ENCODE measurements at places on chromosomes 11 and 22.

DNA sequence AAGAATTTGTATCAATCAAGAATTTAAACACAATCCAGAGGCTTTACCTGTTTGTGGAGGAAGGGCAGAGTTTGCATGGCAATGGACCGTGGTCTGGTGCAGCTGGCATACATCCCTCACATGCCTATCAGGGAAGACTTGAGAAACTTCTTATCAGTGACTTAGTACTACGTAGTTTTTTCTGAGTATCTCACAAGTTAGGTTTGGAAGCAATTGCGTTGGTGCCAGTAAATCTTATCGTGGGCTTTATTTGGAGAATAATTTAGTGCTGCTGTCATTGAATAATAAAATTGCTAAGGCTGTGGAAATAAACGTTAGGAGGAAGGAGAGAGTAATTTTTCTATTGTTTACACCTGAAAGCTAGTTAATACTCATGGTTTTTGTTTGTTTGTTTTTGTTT lies 72.3 kb downstream of the PRMT3 start:
- DNase-seq: no peak

GRCh38 chr11:42555190-42555589 lies 756.6 kb upstream of the API5 start:
- DNase-seq: no peak

DNA sequence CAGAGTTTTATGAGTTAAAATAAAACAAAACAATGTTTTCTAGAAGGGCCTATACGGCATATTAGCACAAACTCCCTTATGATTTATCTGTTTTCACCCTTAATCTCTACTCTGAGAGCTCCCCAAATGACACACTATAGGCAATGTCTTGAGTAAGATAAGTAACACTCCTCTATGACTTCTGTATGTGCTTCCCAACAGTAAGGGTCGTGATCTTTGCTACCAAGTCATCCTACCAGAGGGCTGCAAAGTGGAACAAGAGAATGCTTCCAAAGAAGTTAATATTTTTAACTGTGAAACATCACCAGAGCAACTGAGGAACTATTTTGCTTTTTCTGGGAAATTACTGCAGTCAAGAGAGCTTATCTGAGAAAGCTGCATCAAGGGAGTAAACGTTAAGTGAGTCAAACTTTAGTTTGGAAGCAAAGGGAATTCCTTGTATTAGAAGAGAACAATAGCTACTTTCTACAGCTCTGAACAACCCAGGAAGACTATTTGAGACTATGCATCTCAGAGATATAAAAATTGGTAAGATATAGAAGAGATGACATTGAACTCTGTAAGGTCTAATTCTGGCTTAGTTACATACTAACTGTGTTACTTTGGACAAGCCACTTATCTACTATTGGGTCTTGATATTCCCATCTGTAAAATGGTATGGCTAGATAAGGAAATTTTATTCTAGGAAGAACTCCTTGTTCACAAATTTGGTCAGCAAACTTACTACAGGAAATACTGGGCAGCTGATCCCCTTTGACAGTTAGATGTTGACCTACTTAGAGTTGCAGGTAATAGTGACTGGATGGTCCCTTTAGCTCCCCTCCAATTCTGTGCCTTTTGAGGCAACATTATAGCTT lies 43.7 kb upstream of the CCDC34 start:
- DNase-seq: no peak

GRCh38 chr11:111378861-111379601 lies at the start of gene POU2AF1:
TSS of gene POU2AF1 (minus strand) at chr11:111379275. CDS start at chr11:111379177, 98 bp downstream.
- peak; percentile 74 for DNase-seq

DNA sequence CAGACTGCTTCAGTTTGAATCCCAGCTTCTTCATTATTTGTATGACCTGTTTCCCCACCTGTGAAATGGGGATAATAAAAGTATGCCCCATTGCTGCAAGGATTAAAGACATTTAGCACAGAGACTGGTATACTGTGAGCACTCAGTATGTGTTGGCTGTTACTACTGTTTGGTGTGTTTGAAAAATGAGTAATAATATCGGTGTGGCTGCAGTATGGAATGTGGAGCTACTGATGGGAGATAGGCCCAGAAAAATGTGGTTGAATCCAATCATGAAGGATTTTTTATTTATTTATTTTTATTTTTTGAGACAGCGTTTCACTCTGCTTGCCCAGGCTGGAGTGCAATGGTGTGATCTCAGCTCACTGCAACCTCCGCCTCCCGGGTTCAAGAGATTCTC lies 9.1 kb upstream of the C1QTNF4 start:
- DNase-seq: no peak

- no peak for DNase-seq
Measured at GRCh38 chr11:2762031-2762380, 62.2 kb upstream of the KCNQ1OT1 start.

DNA sequence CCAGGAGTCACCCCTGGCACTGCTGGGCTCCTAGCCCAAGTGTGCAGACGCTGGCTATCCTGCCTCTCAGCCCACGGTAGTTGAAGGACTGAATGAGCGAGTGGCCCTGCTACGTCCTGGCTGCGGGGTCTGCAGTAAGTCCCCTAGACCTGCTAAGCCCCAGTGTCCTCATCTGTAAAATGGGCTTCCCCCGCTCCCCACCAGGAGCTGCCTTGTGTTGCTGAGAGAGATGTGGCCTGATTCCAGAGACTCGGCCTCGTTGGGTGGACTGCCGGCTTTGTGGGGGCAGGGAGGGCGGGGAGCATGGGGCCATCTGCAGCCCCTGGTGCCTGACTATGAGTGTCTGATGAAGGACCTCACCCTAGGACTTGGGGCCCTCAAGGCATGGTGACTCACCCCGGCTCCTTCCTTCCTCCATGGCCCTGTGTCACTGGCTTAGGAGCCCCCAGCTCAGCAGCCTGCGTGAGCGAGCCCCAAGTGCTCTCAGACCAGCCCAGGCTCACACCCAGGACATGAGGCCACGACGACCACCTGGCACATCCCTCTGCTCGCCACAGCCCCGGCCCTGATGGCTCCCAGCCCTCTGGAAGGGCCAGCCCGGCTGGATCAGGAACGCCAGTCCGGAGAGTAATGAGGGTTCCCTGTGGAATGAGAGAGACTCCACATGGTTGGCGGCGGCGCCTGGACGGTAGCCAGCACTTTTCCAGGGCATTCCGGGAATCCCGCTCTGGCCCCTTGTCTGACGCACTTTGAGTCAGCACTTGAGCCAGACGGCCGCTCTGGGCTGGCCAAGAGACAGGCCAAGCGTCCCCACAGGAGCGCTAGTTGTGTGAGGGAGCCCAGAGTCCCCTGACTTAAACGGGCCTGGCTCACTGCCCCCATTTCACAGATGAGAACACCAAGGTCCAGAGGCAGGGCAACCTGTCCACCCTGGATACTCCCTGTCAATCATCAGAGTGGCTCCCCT lies 50.5 kb upstream of the SHISAL1 start:
- no peak for DNase-seq

GRCh38 chr11:130405428-130405827 lies 23.0 kb downstream of the ADAMTS8 start:
- no peak for DNase-seq

- DNase-seq: peak; percentile 22
Measured at GRCh38 chr22:26589367-26589844, 526 bp downstream of the TPST2 start.

GRCh38 chr11:80959751-80960150 lies 1518.9 kb upstream of the TENM4 start:
- DNase-seq: no peak

- no peak for DNase-seq
Measured at GRCh38 chr11:501001-501682, 5.9 kb downstream of the RNH1 start.

GRCh38 chr11:120400564-120401364 lies 64.6 kb downstream of the ARHGEF12 start:
- no peak for DNase-seq

DNA sequence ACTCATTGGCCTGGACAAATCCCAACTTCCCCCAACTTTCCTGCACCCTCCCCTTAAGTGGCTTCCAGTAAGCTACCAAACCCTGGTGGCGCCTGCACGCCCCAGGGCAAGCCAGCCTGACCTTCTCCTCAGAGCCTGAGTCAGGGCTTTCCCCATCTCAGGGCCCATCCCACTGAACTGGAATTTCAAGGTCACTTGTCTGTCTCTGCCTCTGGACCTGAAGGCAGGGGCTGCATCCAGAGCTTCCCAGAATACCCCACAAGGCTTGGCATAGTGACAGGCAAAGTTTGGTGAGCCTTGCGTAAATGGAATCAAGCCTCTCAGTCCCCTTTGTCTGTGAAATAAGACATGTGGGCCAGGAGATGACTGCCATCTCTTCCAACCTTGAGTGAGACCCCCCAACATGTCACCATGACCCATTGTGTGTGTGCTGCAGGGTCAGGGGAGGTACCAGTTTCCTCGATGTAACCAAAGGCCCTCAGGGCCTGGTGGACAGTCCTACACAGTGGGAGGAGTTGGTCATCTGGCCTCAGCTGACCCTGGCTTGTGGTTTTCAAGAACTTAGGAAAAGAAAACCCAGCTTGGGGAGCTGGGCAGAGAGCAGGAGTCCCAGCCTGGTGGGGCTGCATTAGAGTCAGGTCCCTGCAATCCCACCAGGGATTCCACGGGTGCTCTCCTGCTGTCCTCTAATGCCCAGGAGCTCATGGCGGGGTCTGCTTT lies 8.9 kb downstream of the ALX4 start:
- DNase-seq: no peak

DNA sequence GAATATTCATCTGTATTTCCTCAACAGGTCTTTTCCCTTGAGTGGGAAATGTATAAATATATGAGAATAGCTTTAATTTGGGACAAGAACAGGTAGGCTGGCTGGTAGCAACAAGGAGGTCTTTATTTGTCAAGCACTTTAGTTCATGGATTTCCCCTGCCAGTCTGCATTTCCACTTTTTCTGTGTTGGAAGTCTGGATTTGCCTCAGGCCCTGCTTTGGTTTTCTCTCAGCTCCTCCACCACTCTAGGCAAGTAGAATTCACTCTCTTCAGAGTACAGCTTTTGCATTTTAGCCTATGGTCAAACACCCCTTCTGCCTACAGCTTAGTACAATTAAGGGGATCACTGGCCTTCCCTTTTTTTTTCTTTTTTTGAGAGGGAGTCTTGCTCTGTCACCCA lies 57.1 kb downstream of the QSER1 start:
- no peak for DNase-seq

DNA sequence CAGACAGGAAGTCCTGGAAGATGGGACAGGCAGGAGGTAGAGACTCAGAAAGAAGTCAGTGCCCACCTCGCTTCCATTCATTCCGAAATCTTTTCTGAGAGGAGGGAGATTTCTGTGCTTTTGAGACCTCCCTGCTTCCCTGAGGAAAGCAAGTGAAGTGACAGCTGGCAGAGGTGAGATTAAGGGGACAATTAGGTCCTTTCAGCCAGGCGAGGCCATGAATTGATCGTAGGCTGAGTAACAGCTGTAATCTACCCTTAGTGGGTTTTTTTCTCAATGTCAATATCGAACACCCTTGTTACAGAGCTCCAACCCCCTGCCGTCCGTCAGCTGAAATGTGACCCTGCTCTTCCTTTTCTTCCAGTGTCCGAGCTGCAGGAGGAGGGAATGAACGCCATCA lies 96.0 kb downstream of the PARVA start:
- no peak for DNase-seq

DNA sequence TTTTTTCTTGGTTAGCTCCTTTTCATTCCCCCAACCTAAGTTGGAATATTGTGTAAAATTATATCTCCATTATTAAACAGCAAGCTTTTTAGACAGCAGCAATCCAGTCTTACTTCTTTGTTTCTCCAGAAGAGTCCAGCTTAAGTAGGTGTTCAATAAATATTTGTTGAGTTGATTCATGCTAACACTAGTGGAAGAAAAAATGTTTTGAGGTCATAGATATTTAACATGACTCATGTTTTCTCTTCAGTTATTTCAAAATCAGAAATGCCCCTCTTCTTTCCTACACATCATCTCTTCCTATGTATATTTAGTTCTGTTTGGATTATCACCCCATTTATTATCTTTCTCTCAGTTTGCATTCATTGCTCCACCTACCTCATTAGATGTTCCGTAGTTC lies 20.3 kb downstream of the CCDC83 start:
- DNase-seq: no peak

DNA sequence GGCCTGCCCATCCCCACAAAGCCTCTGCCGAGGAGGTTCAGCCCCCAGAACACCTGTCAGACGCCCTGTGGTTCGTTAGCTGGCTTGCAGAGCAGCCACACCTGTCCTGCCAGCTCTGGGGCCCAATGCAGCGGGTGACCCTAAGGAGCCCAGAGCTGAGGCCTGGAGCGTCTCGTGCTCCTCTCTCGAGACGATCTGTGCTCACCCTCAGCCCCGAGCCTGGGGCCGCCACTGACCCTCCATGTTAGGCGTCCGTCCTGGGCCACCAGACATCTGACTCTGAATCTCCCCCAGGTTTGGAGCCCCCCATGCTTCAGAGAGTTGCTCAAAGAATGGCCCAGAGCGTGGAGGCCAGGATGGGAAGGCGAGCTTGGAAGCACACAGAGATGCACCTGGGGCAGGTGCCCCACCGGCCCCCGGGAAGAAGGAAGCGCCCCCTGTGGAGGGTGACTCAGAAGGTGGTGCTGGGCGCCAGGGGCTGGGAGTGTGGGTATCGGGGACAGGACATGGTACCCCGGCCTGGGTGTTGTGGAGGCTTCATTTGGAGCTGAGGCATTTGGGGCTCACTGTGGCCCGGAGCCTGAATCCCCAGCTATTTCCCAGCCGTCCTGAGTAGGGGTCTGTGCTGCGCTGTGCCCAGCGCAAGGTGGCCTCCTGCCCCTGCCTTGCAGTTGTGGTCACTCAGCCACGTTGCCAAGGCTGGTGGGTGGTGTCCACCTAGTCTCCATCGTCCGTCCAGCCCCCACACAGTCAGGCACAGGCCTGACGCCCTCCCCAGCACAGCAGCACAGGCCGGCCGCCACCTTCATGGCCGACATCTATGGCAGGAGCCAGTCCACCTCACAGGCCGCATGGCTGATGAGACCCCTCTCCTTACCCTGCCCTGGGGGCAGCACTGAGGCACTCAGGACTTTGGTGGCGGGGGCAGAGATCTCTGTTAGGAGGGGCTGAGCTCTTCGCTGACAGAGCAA lies 36.2 kb downstream of the SBF1 start:
- no peak for DNase-seq

GRCh38 chr22:17065433-17065832 lies 19.4 kb upstream of the IL17RA start:
- no peak for DNase-seq

DNA sequence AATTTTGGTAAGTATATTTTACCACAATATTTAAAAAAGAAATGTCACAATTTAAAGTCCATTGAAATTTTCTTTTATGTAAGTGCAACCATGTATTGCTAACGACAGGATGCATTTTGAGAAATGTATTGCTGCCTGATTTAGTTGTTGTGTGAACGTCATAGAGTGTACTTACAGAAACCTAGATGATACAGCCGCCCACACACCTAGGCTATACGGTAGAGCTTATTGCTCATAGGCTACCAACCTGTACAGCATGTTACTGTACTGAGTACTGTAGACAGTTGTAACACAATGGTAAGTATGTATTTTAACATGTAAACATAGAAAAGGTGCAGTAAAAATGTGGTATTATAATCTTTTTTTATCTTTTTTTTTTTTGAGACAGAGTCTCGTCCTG lies 48.1 kb downstream of the CBL start:
- no peak for DNase-seq

- DNase-seq: no peak
Measured at GRCh38 chr11:3946455-3947017, 91.1 kb downstream of the STIM1 start.
